Fibroblast of pulmonary artery (primary cell): ENCODE measurements at places on chromosomes 6 and 20.

- DNase-seq, result no peak
Observed at GRCh38 chr20:54174457-54175175, 830 bp upstream of the CYP24A1 start.

GRCh38 chr6:151445482-151445881, 6.4 kb downstream of the RMND1 start:
- DNase-seq, result peak; percentile 89

- DNase-seq, result no peak
Observed at GRCh38 chr6:150050846-150051245, 18.1 kb downstream of the ULBP3 start.

GRCh38 chr20:47208534-47209174, 147.8 kb downstream of the ZMYND8 start:
- DNase-seq, result no peak

DNA sequence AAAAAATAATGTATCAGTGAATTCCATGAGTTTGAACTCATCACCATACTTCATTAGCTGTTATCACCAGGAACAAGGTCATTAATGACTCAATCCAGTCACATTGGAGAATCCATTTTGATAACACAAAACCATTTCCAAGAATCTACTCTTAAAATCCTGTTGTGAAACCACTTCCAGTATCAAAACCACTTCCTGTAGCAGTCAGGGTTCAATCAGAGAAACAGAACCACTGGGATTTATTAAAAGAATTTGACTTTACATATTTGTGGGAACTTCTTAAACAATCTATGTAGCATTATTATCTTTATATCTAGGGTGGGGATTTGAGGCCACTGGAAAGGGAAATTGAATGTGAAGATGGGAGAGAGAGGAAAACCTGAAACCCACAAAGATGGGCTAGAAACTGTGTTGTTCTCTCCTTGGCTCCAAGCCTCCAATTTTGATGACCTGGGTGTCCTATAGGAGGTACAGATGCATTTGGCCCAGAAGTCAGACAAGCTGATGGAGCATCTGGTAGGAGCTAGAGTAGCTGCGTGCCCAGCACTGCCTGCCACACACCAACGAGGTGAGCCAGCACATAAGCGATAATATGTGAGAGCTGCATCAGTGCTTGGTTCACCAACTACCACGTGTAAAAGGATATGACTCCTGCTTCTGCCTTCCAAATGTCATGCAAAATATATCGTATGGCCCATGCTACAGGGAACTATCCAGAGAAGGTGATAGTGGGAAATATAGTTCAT, 117.0 kb downstream of the TMEM200A start:
- DNase-seq, result peak; percentile 69
